ENCODE measurements at places on chromosomes 3 and 15.

GRCh38 chr3:108494906-108495531 is 15.4 kb downstream of the MYH15 start:
- DNase-seq = no peak

DNA sequence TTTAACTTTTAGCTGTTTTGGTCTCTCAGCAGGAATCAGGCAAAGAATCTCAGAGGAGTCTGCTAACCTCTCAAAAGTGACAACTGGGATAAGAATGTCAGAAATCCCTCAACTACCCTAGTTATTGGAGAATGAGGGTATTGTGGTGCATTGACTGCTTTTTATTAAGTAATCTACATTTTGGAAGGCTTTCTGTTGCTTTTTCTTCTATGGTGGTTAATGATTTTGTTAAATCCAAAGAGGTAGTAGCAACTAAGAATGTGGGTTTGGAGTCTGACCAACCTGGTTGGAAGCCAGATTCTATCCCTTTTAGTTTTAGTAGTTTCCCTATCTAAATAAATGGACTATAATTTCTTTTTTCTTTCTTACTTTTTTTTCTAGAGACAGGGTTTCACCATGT is 94.7 kb upstream of the RNF7 start:
- no peak for DNase-seq

GRCh38 chr15:57762302-57762701 is 55.8 kb downstream of the POLR2M start:
- DNase-seq = no peak

DNA sequence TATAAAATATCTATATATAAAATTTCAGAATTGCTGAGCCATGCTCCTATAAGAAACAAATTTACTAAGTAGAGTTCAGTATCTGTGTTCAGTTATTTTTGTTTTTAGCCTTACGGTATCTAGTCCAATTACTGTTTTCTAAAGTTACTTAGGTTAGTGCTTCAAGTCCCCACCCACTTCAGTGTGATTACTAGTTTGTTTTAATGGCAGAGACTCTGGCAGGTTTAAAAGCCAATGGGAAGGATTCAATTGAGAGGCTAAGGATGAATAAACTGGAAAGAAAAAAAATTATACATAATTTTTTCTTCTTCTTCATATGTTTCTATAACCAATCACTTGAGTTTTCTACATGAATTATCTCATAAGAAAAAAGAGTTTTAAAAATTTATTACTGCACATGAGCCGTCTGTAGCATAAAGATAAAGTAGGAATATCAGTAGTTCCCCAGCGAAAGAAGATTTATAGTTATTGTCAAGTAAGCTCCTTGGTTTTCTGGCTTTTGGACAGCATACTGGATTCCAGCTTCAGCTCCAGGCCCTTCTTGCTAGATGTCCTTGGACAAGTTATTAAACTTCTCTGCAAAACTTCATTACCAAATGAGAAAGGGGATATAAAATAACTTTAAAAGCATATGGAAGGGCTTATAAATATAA is 46.8 kb downstream of the AAGAB start:
- no peak for DNase-seq

- no peak for DNase-seq
Observed at GRCh38 chr15:36239509-36239908, 339.9 kb upstream of the CDIN1 start.
